ENCODE measurements at places on chromosomes 5 and 9.

DNA sequence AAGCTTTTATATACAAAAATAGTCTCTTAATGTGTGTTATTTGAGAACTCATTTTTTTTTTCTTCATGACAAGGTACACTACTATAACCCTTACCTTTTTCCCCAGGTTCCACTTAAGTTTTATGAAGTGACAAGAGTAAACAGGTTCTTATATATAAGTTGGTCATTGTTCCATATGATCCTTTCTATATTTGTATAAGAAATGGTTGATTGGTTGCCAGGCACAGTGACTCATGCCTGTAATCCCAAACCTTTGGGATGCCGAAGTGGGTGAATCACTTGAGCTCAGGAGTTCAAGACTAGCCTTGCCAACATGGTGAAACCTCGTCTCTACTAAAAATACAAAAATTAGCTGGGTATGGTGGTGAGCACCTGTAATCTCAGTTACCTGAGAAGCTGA, 108.3 kb downstream of the PCSK1 start:
- H3K27ac ChIP-seq = no peak overlapping the region
- peaks cover 11% of the 10 kb centered on the region for H3K27me3 ChIP-seq
- no peaks in the 10 kb centered on the region for H3K4me1 ChIP-seq
- DNase-seq = no peak
- H3K36me3 ChIP-seq = no peaks in the 10 kb centered on the region
- H3K4me3 ChIP-seq = no peak overlapping the region

DNA sequence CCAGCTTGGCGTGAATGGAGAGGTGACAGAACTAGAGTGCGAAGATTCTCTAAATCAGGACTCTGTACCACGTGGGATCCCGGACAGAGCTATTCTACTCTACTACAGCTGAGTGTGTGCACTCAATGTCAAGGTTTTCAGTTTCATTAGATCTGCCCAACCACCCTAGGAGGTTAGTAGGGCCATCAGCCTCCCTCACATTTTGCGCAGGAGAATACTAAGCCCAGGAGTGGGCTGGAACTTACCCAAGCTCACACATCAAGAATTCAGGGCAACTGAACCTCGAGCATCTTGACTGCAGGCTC, 68.3 kb upstream of the TBC1D2 start:
- H3K27ac ChIP-seq = no peak overlapping the region
- no peak overlapping the region for H3K4me3 ChIP-seq
- peaks cover 6% of the 10 kb centered on the region for H3K4me1 ChIP-seq
- H3K27me3 ChIP-seq = no peaks in the 10 kb centered on the region

- H3K27ac ChIP-seq = no peak overlapping the region
- H3K4me3 ChIP-seq = no peak overlapping the region
- no peak for DNase-seq
- H3K36me3 ChIP-seq = peaks cover 19% of the 10 kb centered on the region
- H3K4me1 ChIP-seq = peaks cover 19% of the 10 kb centered on the region
These were observed 3.1 kb downstream of the EDF1 start for GRCh38 chr9:136862849-136863622.

GRCh38 chr9:97046228-97046627, 7.3 kb upstream of the CTSV start:
- H3K36me3 ChIP-seq = no peaks in the 10 kb centered on the region
- no peaks in the 10 kb centered on the region for H3K4me1 ChIP-seq
- DNase-seq = no peak
- no peak overlapping the region for H3K27ac ChIP-seq

DNA sequence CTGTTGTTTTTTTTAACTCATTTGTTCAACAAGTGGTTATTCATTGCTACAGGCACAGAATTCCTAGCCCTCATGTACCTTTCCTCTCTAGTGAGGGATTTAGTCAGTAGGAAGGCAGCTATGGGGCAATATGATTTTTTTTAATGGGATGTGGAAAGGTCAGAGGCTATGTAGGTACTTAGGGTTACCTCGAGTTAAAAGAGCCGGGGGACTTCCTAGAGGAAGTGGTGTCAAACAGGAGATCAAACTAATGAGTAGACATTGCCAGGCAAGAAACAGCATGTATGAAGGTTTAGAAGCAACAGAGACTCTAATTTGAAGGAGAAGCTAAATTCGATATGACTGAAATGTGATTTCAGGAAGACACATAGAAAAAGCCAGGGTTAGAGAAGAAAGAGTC, 50.7 kb downstream of the ITGA2 start:
- peak overlapping the region; percentile 27 for H3K27ac ChIP-seq
- peaks cover 20% of the 10 kb centered on the region for H3K36me3 ChIP-seq
- no peak for DNase-seq
- H3K4me1 ChIP-seq = peaks cover 83% of the 10 kb centered on the region

DNA sequence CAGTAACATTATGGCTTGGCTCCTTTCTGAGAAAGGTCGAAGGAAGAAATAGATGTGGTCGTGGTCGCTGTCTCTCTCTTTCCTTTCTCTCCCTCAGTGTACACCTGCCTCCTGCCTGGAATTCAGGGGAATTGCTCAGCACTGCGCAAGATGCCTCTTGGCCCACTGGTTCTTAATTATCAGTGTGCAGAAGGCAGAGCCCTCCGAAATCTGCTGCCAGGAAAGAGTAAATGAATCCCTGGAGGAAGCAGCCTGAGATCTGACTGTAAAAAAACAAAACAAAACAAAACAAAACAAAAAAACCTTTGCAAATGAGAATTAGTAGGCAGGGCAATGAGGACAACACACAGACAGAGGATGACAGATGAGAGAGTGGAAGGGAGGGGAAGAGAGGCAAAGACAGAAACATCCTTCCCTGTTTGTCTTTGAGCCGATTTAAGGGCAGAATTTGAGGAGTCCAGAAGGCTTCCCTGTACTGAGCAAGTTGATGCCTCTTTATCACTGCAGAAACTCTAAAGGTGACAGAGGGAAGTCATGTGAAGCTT, 113.8 kb upstream of the PUM3 start:
- no peak overlapping the region for H3K4me3 ChIP-seq
- no peaks in the 10 kb centered on the region for H3K4me1 ChIP-seq
- no peak overlapping the region for H3K27ac ChIP-seq
